Stimulated activated CD8-positive, alpha-beta memory T cell treated with anti-CD3 and anti-CD28 coated beads, Interleukin-2, amount 100 ng/mL, for 48 hours (primary cell): ENCODE measurements at places on chromosomes 13 and 19.
A peak's percentile ranks its signal among the peaks of the same experiment; 100 is the strongest.

DNA sequence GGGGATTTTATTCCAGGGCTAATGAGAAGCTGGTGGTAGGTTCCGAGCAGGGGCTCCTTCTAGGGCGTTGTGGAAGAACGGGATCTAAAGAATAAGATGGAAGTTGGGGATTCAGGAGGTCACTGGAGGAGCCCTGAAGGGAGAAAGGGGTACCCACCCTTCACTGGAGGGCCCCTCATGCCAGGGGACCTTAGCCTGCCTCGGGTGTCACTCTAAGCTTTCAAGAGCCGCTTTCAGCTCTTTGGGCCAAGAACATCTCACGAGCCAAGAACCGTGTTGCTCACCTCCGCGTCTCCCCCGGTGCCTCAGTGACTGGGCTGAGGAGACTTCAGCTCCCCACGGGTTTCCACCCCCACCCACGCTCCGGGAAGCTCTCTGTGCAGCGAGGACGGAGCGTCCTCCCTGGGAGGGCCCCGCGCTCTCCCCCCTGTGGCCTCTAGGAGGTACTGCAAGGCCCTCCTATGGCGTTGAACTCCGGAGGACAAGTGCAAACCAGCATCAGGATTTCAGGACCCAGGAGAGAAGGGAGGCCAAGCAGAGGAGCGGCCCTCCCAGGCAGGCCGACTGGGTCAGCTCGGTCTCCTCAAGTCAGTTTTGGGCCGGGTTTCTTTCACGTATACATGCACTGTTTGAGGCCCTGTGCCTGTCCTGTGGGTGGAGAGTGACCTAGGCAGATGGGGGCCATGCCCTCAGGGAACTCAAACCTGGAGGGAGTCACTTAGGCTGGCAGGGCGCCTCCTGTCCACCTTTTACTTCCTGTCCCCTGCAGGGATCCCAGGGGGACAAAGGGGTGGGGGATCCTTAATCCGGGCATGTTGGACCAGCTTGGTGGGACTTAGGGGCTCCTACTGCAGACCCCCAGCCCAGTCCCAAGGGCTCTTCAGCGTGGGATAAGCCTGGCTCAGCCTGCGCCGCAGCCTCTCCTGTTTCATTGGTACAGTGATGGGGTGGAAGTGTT, 5.1 kb upstream of the KRTDAP start:
- peak; percentile 62 for DNase-seq

DNA sequence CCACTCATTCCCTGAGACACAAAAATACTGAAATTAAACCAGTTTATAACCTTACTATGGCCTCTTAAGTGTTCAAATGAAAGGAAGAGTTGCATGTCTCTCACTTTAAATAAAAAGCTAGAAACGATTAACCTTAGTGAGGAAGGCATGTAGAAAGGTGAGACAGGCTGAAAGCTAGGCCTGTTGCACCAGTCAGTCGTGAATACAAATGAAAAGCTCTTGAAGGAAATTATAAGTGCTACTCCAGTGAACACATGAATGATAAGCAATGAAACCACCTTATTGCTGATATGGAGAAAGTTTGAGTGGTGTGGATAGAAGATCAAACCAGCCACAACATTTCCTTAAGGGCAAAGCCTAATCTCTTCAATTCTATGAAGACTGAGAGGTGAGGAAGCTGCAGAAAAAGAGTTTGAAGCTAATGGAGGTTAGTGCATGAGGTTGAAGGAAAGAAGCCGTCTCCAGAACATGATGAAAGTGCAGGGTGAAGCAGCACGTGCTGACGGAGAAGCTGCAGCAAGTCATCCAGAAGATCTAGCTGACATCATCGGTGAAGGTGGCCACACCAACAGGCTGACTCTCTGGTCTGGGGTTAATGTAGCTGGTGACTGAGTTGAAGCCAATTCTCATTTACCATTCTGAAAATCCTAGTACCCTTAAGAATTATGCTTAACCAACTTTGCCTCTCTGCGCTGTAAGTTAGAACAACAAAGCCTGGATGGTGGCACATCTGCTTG, 94.5 kb upstream of the TEX29 start:
- DNase-seq, result no peak

DNA sequence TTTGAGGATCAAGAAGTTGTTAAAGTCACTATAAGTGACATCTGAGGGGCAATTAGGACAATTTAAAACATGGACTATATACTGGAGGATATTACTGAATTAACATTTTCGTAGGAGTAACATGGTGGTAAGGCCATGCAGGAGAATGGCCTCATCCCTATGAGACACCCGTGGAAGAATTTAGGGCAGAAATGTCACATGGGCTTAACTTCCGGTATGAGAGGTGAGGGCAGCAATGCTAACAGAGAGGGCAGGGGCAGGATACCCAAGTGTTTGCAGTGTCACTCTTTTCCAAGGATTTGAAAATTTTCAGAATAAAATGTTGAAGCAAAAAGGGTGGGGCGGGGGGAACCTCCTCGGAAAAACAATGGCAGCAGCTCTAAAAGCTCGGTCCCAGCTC, 23.6 kb downstream of the RANBP3 start:
- no peak for DNase-seq

- no peak for DNase-seq
These were observed 96.6 kb downstream of the RXFP2 start for GRCh38 chr13:31835932-31836331.

DNA sequence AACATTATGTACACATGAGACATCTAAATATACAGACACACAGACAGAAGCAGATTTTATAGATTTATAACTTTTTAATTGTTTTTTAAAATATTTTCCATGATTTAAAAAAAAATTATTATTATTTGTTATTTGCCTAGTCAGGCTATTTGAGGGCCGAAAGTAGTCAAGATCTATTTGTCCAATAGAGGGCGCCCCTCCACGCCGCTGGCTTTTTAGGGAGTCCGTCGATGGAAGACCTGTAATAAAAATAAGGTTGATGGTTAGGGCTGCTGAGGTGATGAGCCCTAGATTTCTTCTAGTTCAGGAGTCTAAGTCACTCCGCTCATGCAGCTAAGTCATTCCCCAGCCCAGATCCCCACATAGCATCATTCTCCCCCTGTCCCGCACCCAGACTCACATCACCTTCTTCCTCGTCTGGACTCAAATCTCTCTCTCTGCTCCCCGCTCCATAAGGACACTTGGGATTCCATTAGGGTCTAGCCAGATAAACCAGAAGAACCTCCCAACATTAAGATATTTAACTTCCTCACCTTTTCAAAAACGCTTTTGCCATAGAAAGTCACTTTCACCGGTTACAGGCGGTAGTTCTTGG, 33.9 kb upstream of the CEACAM21 start:
- DNase-seq, result peak; percentile 68

DNA sequence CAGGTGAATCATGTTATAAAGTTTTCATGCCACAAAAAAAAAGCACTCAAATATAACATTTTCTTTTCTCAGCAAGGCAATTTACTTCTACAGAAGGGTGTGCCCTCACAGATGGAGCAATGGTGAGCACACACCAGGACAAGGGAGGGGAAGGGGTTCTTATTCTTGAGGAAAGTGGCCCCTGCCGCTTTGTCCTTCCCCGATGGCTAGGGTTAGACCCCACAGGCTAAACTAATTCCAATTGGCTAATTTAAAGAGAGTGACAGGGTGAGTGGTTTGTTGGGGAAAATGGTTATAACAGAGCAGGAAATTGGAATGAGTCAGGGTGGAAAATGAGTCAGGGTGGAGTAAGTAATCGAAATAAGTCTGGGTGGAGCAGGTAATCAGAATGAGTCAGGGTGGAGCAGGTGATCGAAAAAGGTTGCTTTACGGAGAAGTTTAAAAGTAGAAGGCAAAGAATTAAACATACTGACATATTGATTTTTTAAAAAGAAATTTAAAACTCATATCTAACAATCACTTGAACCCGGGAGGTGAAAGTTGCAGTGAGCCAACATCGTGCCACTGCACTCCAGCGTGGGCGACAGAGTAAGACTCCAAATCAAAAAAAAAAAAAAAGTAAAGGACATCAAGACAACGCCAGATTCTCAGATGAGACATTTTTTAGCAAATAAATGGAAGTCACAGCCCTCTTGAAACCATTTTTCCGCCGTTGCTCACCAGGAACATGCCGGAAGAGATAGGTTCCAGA, 813 bp downstream of the ZNF562 start:
- DNase-seq, result no peak

DNA sequence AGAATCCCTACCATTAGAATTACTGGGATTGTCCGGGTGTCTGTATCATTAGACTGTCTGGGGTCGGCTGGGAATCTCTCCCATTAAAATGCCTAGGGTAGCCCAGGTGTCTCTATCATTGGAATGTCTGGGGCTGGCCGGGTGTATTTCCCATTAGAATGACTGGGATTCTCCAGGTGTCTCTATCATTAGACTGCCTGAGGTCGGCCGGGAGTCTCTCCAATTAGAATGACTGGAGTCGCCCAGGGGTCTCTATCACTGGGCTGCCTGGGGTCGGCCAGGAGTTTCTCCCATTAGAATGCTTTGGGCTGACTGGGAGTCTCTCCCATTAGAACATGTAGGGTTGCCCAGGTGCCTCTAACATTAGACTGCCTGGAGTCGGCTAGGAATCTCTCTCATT, 1560.7 kb downstream of the UQCRFS1 start:
- no peak for DNase-seq

- DNase-seq, result no peak
These were observed 60.5 kb downstream of the ELF1 start for GRCh38 chr13:40958655-40959054.

- no peak for DNase-seq
These were observed 52.7 kb upstream of the TEX29 start for GRCh38 chr13:111267784-111268183.

DNA sequence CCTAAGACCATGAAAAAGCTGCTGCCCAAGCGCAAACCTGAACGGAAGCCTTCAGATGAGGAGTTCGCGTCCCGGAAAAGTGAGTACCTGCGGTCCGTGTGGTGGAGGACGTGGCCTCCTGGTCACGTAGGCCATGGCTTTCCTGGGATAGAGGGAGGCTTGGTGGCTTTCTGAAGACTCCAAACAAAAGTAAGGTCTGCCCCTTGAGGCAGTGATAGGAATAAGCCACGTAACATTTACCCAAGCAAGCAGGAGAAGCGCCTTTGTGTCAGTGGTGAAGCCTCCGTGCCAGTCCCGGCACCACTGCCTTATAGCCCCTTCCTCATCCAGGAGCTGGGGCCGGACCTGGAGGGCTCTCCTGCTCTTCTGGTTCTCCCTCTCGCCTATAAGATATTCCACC, 34.3 kb upstream of the TEX29 start:
- no peak for DNase-seq

DNA sequence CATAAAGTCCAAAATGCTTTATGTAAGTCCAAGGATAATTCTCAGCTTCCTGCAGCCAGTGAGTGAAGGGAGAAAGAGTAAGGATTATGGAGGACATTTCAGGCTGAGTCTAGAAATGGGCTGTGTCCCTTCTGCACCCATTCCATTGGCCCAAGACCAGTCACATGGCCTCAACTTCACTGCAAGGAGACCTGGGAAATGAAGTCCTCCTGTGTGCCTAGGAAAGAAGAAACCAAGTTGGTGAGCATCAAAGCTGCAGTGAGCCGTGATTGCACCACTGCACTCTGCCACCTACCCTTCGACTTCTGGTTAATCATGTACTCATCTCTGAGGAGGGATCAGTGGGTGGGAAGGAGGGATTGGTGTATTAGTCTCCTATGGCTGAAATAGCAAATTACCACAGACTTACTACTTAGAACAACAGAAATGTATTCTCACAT, 3.6 kb upstream of the CD37 start:
- DNase-seq, result no peak

- DNase-seq, result no peak
These were observed 16.2 kb upstream of the FREM2 start for GRCh38 chr13:38670627-38671026.

GRCh38 chr13:20411638-20412342, 113.9 kb downstream of the CRYL1 start:
- no peak for DNase-seq

- DNase-seq, result no peak
These were observed 10.3 kb downstream of the ZNF558 start for GRCh38 chr19:8821748-8822241.

- DNase-seq, result no peak
These were observed 187.1 kb downstream of the FOXO1 start for GRCh38 chr13:40479196-40479845.

- DNase-seq, result no peak
These were observed 437.6 kb upstream of the KLF12 start for GRCh38 chr13:74571811-74572210.

- DNase-seq, result no peak
These were observed 5.3 kb downstream of the VWA8 start for GRCh38 chr13:41955605-41956004.

DNA sequence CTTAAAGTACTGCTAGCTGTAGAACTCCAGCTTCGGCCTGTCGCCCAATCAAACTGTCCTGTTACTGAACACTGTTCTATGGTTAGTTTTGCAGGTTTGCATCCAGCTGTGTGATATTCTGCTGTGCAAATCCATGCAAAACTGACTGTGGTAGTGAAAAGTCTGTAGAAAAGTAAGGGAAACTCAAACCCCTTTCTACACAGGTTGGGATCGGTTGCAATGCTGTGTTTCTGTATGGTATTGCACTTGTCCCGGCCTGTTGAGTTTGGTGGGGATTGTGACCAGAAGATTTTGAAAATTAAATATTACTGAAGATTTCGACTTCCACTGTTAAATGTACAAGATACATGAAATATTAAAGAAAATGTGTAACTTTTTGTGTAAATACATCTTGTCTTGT, 3.6 kb downstream of the MIR17HG start:
- no peak for DNase-seq

- no peak for DNase-seq
These were observed 31.5 kb upstream of the IRS2 start for GRCh38 chr13:109817591-109818535.

DNA sequence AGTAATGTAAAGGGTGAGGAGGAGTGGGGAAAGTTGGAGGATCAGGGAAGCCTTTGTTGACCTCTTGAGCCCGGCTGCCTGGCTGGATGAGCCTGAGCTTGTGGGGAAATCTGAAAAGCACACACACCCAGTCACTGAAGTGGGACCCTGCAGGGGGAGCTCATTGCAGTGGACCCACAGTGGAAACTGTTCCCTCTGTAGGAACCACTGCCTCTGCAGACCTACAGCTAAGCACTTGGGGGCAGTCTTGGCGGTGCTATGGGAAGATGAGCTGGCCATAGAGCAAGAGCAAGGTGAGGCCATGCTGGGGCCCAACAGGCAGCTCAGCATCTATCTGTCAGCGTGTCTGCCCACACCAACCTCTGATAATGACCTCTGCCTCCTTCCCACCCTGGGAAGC, 294.8 kb downstream of the TSHZ3 start:
- no peak for DNase-seq

DNA sequence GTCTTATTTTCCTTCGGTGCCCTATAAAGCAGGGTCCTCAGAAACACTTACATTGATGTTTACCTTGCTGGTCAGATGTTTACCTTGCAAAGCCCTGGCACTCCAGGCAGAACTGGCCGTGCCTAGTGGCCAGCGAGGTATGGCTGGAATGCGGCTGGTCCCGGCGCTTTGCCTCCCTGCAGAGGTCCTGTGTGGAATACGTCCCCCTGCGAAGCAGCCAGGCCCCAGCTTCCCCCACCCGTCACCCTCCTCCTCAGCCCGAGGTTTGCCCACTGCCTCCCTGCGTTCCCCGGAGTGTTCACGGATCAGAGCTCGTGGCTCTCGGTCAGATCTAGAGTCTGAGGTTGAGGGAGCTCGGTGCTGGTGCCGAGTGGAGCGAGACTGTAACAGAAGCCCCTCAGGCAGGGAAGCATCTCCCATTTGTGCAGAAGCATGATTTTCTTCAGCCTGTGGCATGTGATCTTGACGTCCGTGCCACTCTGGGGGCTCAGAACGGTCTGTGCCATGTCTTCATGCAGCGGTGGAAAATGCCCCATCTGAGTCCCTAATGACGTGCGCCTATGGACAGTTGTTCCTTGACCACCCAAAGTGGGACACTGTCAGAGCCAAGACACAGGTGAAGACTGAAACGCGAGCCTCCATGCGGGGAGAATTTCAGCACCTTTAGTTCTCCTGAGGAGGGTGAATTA, 54.8 kb upstream of the SOX1 start:
- no peak for DNase-seq
